Heart left ventricle (tissue), 16 donors: ENCODE measurements at places on chromosomes 13 and 19. TPM values are rescaled to one million over a fixed set of nuclear protein-coding genes. Genes with fewer than 3 reads are reported as not detected.

DNA sequence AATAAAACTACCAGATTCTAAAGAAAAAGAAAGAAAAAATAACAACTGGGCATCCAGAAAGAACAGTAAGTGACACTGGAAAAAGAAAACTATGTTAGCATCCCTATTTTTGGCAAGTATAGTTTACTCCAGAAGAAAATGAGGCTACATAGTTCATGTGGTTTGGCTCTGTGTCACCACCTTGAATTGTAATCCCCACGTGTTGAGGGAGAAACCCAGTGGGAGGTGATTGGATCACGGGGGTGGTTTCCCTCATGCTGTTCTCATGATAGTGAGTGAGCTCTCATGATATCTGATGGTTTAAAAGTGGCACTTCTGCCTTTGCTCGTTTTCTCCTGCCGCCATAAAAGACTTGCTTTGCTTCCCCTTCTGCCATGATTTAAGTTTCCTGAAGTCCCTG is 76.9 kb downstream of the ITGBL1 start:
- no peak for DNase-seq
- no peaks in the 10 kb centered on the region for H3K4me1 ChIP-seq
- H3K27me3 ChIP-seq = no peaks in the 10 kb centered on the region
- H3K27ac ChIP-seq = no peak overlapping the region

GRCh38 chr13:27293873-27294515 is 23.4 kb downstream of the RASL11A start:
- H3K27ac ChIP-seq = no peak overlapping the region
- DNase-seq = no peak
- H3K36me3 ChIP-seq = no peaks in the 10 kb centered on the region
- no peak overlapping the region for H3K4me3 ChIP-seq
- H3K27me3 ChIP-seq = no peaks in the 10 kb centered on the region
- H3K4me1 ChIP-seq = no peaks in the 10 kb centered on the region

DNA sequence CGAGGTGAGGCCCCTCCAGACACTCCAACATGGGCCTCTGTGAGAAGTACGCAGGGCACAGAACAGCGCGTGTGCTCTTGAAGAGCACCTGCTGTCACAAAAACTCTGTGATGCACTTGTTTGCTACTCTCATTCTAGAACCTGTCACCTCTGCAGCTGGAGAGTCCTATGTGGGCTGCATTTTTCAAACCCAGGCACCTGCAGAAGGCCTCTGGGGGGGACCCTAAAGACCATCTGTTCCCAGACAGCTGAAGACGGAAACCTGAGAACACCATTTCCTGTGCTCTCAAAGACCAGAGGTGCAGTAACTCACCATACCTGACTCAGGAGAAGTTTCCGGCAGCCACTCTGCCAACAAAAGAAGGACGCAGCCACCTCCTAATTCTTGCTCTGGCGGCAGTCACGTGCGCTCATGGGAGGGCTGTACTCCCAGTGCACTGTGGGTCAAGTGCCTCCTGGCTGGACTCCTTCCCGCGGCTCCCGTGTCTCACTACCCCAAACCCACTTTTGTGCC is 28.1 kb downstream of the RANBP3 start:
- no peaks in the 10 kb centered on the region for H3K36me3 ChIP-seq
- no peak overlapping the region for H3K4me3 ChIP-seq
- H3K27me3 ChIP-seq = no peaks in the 10 kb centered on the region
- DNase-seq = peak; percentile 53
- no peak overlapping the region for H3K27ac ChIP-seq
- H3K4me1 ChIP-seq = peaks cover 67% of the 10 kb centered on the region

- no peaks in the 10 kb centered on the region for H3K36me3 ChIP-seq
- H3K27ac ChIP-seq = no peak overlapping the region
- no peak overlapping the region for H3K4me3 ChIP-seq
- no peaks in the 10 kb centered on the region for H3K27me3 ChIP-seq
- no peak for DNase-seq
- no peaks in the 10 kb centered on the region for H3K4me1 ChIP-seq
Observed at GRCh38 chr13:49023431-49023830, 47.7 kb downstream of the FNDC3A start.

DNA sequence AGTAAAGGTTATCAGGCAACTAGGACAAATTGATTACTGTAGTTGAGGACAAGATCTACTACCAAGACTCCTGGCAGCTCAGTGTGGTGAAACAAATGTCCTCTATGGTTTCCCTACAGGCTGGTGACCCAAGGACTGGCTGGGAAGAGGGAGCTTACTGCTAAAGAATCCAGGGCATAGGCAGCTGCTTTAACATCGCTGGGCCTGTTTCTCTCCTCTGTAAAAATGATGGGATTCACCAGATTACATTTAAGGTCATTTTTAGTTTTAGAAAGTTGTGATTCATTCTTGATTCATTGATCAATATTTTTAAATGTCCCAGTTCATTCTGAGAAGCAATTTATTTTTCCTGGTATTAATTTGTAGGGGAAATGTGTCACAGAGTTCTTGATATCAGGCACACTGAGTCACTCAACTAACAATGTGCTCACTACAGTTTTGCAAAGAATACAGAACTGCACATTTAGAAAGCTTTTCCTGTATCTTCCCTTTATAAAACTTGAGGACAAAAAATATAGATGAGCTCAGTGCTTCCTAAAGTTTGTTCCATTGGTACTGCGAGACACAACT is 19.6 kb upstream of the FAM124A start:
- H3K4me3 ChIP-seq = no peak overlapping the region
- H3K36me3 ChIP-seq = no peaks in the 10 kb centered on the region
- no peaks in the 10 kb centered on the region for H3K27me3 ChIP-seq
- no peaks in the 10 kb centered on the region for H3K4me1 ChIP-seq
- H3K27ac ChIP-seq = no peak overlapping the region

- no peak for DNase-seq
- H3K36me3 ChIP-seq = no peaks in the 10 kb centered on the region
- peaks cover 7% of the 10 kb centered on the region for H3K4me1 ChIP-seq
- H3K4me3 ChIP-seq = no peak overlapping the region
- no peaks in the 10 kb centered on the region for H3K27me3 ChIP-seq
Observed at GRCh38 chr13:60162096-60162495, 1.6 kb downstream of the DIAPH3 start.

GRCh38 chr13:83085186-83085900 is 796.9 kb downstream of the SLITRK1 start:
- no peaks in the 10 kb centered on the region for H3K27me3 ChIP-seq
- no peaks in the 10 kb centered on the region for H3K36me3 ChIP-seq
- H3K4me1 ChIP-seq = no peaks in the 10 kb centered on the region
- H3K4me3 ChIP-seq = no peak overlapping the region

DNA sequence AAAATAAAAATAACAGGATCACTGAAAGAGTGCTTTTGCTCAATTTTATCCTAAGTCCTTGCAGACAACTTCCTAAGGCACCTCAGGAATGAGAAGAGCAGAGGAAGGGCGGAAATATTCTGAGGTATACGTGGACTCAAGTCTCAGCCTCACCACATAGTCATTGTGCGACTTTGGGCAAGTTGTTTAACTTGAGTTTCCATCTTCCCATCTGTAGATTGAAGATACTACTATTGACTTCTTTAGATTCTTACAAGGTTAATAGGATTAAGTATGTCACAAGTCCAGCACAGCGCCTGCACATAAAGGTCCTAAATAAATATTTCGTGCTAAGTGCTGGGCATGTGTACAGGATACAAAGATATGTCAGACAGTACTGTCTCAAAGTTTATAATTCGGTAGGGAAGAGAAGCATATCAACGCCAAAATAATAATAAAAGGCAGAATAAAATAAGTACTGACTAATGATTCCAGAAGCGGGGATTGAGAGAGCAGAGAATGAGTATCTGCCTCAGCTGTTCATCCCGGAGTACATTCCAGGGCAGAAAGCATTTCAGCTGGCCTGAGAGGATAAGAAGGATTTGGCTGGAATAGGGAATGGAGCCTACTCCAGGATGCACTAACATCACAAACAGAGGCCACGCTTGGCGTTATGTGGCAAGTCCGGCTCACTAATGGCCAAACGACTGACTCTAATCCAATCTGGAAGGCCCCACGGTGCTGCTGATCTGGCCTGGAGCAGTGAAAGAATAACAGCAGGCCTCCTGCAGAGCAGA is 139.7 kb downstream of the FLT1 start:
- H3K27me3 ChIP-seq = no peaks in the 10 kb centered on the region
- H3K4me3 ChIP-seq = no peak overlapping the region
- no peaks in the 10 kb centered on the region for H3K4me1 ChIP-seq

DNA sequence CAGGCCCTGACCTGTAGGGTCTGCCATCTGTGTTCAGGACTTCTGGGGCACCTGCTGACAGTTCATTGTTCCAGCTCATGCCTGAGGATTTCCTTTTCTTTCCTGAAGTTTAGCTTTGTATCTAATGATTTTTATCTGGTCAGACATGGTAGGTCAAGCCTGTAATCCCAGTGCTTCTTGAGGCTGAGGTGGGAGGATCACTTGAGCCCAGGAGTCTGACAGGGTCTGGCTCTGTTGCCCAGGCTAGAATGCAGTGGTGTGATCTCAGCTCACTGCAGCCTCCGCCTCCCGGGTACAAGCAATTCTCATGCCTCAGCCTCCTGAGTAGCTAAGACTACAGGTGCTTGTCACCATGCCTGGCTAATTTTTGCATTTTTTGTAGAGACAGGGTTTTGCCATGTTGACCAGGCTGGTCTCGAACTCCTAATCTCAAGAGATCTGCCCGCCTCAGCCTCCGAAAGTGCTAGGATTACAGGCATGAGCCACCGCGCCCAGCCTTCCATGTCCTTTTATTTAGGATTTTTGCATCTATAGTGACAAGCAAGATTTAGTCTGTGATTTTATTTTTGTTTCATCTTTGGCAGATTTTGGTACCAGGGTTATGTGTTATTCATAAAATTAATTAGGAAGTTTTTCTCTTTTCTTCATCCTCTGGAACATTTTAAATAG is 33.2 kb downstream of the CHST8 start:
- H3K4me1 ChIP-seq = no peaks in the 10 kb centered on the region
- no peak overlapping the region for H3K27ac ChIP-seq
- H3K27me3 ChIP-seq = peaks cover 12% of the 10 kb centered on the region
- no peaks in the 10 kb centered on the region for H3K36me3 ChIP-seq
- H3K4me3 ChIP-seq = no peak overlapping the region

DNA sequence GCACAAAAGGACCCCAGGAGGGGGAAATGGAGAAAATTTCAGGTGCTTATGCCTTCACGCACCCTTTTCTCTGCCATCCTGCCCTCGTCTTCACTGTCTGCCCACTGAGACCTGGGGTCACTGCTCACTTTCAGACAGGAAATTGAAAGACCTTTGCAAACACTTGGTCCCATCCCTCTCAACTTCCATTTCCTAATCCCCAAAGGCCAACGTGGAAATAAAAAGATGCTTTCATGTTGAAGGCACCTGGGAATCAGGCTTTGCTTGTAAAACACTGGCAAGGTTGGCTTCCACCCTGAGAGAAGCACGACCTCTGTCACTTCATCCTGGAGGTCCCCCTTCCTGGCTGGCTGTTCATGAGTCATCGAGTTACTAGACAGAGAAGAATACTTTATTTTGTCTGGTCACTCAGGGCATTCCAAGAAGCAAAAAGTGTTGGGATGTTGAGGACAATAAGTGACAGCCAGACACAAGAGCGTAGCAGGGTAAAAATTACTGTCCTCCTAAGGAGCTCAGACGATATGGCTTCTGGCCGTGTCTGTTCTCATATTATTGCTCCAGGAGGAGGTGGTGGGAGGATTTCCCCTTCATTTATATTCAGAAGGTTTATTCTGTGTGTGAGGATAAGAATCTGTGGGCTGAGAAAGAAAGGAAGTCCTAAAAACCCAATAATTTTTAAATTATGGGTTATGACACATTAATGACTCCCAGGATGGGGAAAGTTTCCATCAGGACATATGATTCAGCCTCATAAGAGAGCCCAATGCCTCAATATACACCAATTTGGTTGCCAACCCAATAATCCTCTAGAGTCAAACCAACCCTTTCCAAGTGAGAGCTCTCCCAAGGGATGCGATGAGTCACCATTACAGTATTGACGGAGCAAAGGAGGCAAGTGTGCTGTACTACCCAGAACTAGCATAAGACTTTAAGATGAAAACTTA is 409.0 kb downstream of the COG6 start:
- no peaks in the 10 kb centered on the region for H3K27me3 ChIP-seq
- H3K27ac ChIP-seq = no peak overlapping the region
- no peak overlapping the region for H3K4me3 ChIP-seq

DNA sequence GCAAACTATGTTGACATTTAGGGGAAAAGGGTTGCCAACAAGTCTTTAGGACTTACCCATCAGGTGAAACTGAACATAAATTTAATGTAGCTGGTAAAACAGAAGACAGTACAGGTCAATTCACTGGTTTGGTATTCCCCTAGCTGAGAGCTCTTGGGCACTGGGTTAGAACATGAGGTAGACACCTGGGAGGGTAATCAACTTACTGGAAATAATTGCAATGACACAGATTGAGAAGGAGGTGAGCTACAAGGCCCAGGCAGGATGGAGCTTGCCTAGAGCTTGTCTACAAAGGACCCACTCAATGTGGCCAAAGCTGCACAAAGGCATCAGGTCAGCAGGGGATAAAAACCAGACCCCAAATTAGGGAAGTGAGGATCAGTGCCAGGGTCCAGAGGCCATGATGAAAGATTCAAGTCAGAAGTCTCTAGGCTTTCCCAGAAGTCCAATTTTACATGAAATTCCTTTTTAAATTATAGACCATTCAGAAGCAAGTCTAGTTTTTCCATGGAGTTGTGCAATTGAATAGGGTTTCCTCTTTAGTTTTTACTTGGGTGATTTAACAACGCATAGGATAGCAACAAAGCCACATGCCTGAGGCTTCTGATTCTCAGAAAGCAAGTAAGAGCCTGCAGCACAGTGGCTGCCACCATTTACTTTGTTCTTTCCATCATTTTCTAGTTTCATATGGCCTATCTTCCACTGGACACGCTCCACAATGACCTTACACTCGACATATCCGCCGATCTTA is 194.0 kb downstream of the NDFIP2 start:
- no peak overlapping the region for H3K4me3 ChIP-seq
- no peaks in the 10 kb centered on the region for H3K36me3 ChIP-seq
- DNase-seq = no peak

DNA sequence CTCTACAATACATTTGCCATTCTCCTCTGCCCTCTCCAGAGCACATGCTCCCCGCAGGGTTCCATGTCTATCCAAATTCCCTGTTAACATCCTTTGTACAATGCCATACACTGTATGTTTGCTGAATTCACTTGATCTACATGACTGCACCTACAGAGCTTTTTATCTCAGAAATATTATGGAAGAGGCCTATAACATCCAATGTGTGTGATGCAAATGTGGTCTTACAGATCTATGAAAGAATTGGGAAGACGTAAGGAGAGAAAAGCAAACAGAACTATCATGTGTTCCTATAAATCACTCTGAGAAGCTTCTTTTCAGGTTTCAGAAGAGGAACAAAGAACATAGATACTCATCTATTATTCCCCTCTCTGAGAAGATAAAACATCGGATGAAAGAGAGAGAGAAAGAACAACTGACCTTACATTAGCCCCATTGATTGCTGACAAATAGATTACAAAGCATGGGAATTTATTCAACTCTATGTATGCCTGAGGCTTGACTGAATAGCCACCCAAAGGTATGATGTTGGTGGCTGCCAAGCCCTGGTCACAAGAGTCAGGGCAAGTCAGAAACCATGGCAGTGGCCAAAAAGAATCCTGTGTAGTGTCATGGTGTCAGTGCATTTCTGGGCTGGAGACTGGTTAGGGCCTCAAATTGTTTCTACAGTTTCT is 425.2 kb downstream of the FOXO1 start:
- H3K27ac ChIP-seq = no peak overlapping the region
- H3K4me1 ChIP-seq = peaks cover 10% of the 10 kb centered on the region

Gene CCL25
- total RNA-seq = not detected

Gene FUT1
- total RNA-seq = 3.6 TPM

Gene DKKL1
- not detected for total RNA-seq

Gene ADAMTS10
- total RNA-seq = 7.4 TPM

Gene RETN
- not detected for total RNA-seq

Gene CLEC17A
- total RNA-seq = not detected

Gene ADM5
- 0.28 TPM for total RNA-seq

Gene ZNF69
- total RNA-seq = 4.8 TPM

Gene HTR2A
- not detected for total RNA-seq
